ENCODE measurements at places on chromosomes 12 and 14.

DNA sequence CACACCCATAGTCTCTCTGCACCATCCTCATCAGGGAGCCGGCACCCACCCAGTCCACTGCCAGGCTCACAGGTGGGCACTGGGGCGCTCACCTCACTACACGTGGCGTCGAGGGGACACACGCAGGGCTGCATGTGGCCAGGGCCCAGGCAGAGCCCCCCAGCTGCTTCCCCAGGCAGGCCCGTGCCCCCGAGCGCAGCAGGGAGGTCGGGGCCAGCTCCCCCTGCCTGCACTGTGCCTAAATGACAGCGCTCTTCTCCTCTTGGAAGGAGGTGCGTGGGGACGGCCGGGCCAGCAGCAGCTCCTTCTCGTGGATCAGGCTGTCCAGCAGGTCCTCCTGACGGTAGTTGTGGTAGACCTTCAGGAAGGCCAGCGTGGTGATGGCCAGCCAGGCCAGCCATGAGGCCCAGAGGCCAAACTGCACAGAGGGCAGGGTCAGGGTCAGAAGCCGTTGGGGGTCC lies 11.3 kb downstream of the TMEM179 start:
- DNase-seq: no peak

DNA sequence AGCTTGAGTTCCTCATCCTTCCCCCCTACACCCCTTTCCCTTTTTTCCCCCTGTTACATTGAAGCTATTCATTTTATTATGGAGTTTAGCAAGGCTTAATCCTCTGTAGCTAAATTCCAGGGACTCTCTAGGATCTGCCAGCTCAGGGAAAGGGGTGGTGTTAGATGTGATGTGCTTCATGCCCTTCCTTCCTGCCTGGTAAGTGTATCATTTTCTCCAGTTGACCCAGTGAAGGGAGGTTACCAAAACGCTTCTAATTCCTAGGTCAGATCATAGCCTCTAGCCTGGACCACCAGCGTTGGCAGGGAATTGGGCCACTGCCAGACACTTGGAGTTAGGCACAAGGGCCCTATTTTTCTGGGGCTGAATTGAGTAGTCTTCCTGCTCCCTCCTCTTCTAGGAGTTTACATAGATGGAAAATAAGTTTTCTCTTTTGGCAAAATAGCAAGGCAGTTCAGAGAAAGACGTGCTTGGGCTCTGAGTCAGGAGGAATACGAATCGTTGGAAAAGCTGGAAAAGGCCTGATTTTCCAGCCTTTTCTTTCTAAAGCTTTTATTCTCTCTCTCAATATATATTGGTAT lies 88.3 kb downstream of the NPAS3 start:
- no peak for DNase-seq

DNA sequence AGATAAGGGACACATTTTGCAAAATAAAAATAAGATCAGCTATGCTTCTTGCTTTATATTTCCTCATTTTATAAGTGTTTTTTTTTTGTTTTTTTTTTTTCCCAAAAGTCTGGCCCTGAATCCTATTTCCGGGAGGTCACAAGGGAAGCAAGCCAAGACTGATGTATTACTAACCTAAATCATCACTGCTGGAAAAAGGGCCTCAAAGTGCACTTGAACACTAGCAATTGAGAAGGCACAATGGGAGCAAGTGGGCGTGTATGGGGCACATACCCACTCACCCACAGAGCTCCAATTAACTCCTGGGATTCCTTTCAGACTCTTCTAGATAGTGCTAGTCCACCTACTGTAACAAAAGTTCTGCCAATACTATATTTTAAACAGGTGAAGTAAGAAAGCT lies 58.8 kb downstream of the STON2 start:
- DNase-seq: no peak

DNA sequence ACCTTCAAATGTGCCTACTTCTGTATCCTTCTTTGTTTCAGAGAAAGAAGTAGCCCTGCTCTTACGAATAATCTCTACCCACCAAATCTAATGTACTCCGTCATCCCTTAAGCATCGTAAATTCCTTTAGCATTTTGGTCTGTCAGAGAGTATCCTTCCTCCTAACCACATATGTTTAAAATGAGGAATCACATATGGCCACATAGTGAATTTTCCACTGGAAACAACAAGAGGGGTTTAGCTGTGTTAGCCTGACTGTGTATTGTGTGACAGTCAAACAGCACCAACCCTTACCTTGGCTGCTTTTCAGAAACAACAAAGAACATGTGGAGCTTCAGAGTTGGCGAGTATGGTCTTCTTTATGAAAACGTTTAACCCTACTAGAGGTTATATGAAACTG lies 5.5 kb downstream of the LUM start:
- no peak for DNase-seq

- DNase-seq: no peak
These were observed 10.7 kb downstream of the ARID4A start for GRCh38 chr14:58309086-58309485.

DNA sequence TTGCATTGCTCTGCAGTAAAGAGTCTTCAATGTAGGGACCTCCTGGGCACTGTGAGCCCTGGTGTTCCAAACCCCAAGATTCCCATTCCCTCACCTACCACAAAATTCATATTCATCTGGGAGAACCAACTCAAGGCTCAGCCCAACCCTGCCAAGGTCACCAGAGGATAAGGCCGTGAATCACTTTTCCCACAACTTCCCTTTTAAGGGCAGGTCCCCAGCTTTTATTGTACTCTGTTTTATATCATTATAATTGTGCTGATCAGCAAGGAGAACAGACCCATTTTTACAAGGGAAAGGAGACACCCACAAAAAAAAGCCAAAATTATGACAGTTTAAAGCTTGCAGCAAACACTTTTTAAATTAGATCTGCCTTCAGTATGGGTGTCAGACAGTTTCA lies 363.0 kb upstream of the FKBP4 start:
- no peak for DNase-seq

GRCh38 chr12:104588047-104588920 lies 131.5 kb downstream of the CHST11 start:
- no peak for DNase-seq

GRCh38 chr14:69152902-69153151 lies at the start of gene DCAF5:
TSS of gene DCAF5 (minus strand) at chr14:69153119. CDS start at chr14:69152978, 141 bp downstream.
- DNase-seq: peak; percentile 89

DNA sequence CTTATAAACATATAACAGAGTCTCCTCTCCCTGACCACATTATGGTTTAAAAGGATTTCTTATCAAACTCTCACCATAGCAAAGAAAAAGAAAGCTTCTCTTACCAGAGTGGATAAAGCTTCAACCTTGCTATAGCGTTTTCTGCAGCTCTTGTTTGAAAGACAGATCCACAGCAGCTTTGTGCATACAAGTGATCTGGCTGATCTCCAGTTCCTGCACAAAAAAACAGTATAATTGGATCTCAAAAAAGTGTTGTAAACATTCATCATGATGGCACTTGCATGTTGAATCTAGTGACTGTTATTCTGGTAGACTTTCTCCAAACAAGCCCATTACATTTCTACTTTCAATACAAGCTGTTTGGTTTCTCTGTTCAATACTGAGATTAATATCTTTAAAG lies 178.9 kb upstream of the MGAT4C start:
- DNase-seq: no peak

GRCh38 chr12:47817272-47818006 lies 2.3 kb downstream of the HDAC7 start:
- no peak for DNase-seq

DNA sequence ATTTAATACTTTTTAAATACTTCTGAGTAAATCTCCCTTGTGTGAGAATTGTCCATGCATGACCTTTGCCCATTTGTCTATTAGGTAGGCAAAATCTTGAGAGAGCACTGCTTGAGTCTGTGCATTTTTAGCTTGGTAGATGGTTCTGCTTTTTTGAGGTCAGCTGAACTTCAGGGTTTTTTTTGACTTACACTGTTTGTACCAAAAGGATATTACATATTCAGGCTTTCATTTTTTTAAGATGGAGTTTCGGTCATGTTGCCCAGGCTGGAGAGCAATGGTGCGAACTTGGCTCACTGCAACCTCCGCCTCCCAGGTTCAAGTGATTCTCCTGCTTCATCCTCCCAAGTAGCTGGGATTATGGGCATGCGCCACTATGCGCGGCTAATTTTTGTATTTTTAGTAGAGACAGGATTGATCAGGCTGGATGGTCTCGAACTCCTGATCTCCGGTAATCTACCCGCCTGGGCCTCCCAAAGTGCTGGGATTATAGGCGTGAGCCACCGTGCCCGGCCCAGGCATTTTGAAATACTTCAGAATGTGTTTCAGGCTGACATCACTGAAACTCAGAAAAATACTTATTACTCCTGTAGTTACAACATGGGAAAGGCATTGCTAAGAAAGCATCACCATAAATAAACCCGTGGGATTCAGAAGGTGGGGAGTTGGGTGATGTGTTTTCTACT lies 11.1 kb downstream of the RASSF3 start:
- DNase-seq: no peak

DNA sequence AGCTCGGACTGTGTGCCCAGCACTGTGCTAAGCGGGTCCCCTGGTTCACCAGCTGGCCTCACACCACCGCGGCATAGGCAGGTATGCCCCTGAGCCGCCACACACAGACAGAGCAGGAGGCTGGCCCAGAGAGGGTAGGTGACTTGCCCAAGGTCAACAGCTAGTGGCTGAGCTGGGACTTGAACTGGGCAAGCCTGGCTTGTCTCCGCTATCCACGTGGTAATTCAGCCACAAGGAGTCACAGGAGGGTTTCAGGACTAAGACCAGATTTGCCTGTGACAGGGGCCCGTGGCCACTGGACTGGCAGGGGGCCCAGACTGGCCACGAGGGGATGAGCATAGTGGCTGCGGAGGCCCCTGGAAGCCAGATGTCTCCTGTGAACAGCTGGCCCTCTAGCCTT lies 47.7 kb downstream of the NCOR2 start:
- DNase-seq: no peak

GRCh38 chr12:51225771-51226170 lies 7.9 kb upstream of the POU6F1 start:
- no peak for DNase-seq

GRCh38 chr12:66438601-66439000 lies 136.3 kb downstream of the HELB start:
- DNase-seq: no peak

DNA sequence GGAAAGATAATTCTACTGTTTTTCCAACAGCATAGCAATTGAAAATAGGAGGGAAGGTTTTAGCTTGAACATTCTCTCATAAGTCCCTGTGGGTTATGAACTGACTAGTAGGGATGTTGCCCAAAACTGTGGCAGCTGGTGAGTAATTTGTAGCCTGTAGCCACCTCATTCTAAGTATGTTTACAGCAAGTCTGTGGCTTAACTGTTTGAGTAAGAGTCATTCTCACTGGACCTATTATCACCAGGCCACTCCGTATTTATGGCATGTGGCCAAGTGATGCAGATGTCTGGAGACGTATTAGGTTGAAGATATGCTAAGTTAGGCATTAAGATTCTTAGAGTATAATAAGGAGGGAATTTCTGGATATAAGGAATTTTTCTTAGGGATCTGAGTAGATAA lies 458.3 kb downstream of the ETNK1 start:
- DNase-seq: no peak

DNA sequence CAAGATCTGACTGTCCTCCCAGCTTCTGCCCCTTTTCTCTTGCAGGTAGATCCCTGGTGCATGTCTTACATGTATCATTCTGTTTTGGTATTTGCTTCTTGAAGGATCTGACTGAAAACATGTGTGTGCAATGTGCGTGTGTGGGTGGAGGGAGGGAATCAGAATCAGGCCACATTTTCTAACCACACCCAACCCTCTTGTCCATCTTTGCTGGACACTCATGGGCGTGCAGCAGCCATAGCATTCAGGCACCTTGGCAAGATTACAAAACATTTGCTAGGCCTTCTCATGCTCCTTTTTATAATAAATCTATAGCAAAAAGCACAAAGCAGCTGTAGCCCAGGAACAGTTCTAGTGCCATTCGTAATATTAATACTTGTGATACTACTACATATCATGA lies 233.6 kb upstream of the E2F7 start:
- no peak for DNase-seq

DNA sequence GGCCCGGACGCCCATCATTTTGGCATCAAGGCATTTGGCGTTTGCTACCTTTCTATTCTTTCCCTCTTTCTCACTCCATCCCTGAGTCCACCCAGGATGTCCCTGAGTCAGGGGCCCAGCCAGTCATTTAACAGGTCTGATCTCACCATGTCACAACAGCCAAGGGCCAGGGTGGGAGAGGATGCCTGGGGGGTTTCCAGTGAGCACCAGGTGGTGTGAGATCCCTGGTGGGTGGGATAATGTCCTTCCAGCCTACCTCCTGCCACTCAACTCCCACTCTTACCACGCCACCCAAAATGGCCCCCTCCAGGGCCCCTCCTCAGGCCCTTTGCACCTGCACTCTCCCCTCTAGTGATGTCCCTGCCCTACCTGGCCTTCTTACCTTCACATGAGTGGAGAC lies 310.8 kb downstream of the BCL11B start:
- DNase-seq: no peak

GRCh38 chr14:96592591-96593386 lies 90.6 kb downstream of the PAPOLA start:
- DNase-seq: peak; percentile 43

GRCh38 chr14:54804538-54805041 lies 98.0 kb downstream of the GCH1 start:
- no peak for DNase-seq

- DNase-seq: no peak
These were observed 6.9 kb upstream of the SCARB1 start for GRCh38 chr12:124870515-124870914.

GRCh38 chr12:96578526-96579125 lies 89.2 kb downstream of the CFAP54 start:
- no peak for DNase-seq

DNA sequence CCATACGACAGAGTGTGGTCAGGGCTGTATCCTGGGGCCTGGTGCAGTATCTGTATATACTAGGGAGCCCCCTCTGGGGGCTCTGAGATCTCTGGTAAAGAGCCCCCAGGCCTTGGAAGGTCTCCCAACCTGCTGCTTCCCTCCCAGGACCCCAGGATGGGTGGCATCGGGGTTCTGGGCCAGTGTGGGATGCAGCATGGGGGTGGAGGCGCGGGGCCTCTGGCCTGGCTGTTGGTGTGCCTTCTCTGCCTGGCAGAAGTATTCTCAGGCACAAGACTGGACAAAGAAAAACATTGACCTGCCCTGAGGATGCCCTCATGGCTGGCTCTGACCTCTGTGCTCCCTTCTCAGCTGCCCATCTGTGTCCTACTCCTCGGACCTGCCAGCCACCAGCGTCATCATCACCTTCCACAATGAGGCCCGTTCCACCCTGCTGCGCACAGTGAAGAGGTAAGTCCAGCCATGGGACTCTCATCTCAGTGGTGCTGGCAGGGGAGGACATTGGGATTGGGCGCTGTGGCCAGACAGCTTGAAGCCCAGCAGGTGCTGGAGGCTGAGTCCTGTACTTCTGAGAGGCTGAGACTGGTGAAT lies 64.5 kb downstream of the GALNT16 start:
- no peak for DNase-seq

Data from stimulated activated CD4-positive, alpha-beta T cell treated with anti-CD3 and anti-CD28 coated beads, Interleukin-12 subunit alpha, Interleukin-12 subunit beta, amount 100 ng/mL, for 24 hours (primary cell).